ENCODE measurements at places on chromosomes 6 and 20. TPM values are rescaled to one million over a fixed set of nuclear protein-coding genes. Genes with fewer than 3 reads are reported as not detected.

LRRC73 gene
- 0.33 TPM for total RNA-seq

SYNJ2 gene
- total RNA-seq: 26.2 TPM

NKX2-4 gene
- not detected for total RNA-seq

GRCh38 chr6:135703621-135704020, 147.9 kb upstream of the PDE7B start:
- no peak for DNase-seq

- DNase-seq: no peak
These were observed 36.4 kb upstream of the SLC17A4 start for GRCh38 chr6:25717866-25718740.
